Vagina (tissue), 2 donors: ENCODE measurements at places on chromosomes 12 and 14.

GRCh38 chr14:67963960-67964812 lies 144.6 kb downstream of the RAD51B start:
- DNase-seq: no peak

GRCh38 chr12:39502726-39503125 lies 59.8 kb upstream of the KIF21A start:
- DNase-seq: no peak

GRCh38 chr12:31780096-31780495 lies 51.3 kb upstream of the AMN1 start:
- no peak for DNase-seq

DNA sequence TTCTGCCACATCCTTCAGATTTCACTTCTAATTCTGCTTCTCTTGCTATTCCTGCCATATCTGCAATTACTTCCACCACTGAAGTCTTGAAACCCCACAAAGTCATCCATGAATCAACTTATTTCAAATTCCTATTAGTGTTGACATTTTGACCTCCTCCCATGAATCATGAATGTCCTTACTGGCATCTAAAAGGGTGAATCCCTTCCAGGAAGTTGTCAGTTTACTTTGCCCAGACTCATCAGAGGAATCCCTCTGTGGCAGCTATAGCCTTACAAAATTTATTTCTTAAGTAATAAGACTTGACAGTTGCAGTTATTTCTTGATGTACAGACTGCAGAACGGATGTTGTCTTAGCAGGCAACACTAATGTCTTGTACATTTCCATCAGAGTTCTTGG lies 162.9 kb downstream of the PCNX1 start:
- no peak for DNase-seq

GRCh38 chr12:94792693-94793092 lies 142.3 kb upstream of the TMCC3 start:
- DNase-seq: no peak

- no peak for DNase-seq
Observed at GRCh38 chr12:116009805-116010204, 267.7 kb downstream of the MED13L start.

GRCh38 chr12:14614704-14615121 lies 47.0 kb upstream of the PLBD1 start:
- DNase-seq: no peak

DNA sequence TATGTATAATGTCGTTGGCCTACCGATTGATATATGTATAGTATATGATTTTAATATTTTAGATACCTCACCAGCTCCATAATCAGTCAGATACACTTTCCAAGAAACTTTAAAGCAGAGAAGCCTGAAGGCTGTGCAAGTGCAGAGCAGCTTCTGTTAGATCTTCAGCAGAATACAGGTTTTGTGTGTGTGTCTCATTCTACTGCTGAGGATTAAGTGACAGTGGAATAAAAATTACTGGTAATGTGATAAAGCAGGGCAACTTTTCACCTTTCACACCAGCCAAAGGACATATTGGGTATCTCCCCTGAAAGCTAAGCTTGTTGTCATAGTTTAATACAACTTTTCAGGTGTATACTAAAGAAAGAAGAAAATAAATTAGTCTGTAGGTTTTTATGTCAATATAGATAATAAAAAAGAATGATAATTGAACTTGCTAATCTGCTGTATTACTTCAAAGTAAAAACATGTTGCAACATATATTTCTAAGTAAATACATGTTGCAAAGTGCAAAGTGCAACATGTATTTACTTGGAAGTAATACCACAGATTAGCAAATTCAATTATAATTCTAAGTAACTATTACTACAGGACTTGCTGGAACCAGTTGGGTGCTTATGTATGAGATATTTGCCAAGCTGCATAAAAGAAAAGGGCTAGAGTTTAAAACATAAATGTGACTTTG lies 128.3 kb downstream of the SLC16A7 start:
- no peak for DNase-seq
